ENCODE measurements at places on chromosomes 4 and X.

DNA sequence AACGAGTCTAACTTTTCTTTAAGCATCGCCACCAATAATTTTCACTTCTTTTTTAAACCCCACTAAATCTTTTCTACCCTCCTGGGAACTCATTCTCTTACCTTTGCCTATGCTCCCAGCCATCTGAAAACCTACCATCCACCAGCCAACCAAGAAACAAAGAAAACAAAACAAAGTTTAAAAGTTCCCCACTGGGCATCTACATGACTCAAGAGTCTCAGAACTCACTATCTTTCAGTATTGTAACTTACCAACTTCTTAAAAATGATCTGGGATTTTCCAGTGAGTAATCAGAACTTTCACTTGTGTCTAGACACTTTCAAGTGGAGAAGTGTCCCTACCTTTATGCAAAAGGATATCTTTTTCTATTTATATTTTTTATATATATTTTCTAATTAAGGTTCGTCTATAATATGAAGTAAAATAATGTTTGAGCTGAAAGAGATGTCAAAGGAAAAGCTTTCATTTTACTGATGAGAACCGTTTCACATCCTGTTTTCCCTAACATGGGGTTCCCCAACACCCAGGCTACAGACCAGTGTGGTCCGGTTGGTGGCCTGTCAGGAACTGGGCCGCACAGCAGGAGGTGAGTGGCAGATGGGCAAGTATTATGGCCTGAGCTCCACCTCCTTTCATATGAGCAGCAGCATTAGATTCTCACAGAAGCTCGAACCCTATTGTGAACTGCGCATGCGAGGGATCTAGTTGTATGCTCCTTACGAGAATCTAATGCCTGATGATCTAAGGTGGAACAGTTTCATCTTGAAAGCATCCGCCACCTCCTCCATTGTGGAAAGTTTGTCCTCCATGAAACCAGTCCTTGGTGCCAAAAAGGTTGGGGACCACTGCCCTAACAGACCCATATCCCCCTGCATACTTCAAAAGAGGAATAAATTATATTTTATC, 9.8 kb upstream of the TIGD2 start:
- DNase-seq, result no peak

GRCh38 chr4:175824076-175824475, 12.0 kb upstream of the GPM6A start:
- no peak for DNase-seq

DNA sequence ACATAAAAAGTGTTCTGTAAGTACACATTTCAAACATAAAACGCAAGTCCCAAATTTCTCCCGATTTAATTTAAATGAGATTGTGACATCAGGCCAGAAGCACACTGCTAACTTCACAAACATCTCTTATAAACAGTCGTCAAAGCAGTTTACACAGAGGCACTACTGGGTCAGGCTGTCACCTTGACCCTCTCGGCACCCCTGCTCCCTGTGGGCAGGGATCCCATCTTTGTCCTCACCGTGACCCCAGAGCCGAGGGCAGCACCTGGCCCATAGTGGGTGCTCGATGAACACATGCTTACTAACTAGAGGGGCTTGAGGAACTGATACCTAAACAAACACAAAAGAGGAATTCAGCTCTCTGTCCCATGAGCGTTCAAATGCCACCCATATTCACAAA, 22.2 kb downstream of the QDPR start:
- DNase-seq, result no peak

DNA sequence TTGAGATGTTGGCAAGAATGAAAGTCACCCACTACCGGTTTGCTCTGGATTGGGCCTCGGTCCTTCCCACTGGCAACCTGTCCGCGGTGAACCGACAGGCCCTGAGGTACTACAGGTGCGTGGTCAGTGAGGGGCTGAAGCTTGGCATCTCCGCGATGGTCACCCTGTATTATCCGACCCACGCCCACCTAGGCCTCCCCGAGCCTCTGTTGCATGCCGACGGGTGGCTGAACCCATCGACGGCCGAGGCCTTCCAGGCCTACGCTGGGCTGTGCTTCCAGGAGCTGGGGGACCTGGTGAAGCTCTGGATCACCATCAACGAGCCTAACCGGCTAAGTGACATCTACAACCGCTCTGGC, 12.3 kb downstream of the RPL9 start:
- no peak for DNase-seq

DNA sequence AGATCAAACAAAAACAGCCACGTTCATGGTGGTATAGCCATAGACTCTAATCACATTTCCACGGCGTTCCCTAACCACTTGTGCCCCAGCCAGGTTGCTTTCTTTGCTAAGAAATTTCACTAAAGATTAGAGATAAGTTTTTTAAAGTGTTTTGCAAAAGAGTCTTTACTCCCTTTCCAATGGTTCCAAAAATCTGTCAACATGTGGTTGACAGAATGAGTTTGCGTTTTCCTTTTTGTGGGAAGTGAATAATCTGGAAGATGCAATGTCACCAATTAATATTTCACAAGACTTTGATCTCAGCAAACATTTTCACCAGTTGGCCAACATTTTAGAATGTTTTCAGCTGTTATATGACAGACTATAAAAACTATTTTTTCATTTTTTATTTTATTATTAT, 35.3 kb downstream of the CXCL1 start:
- no peak for DNase-seq

DNA sequence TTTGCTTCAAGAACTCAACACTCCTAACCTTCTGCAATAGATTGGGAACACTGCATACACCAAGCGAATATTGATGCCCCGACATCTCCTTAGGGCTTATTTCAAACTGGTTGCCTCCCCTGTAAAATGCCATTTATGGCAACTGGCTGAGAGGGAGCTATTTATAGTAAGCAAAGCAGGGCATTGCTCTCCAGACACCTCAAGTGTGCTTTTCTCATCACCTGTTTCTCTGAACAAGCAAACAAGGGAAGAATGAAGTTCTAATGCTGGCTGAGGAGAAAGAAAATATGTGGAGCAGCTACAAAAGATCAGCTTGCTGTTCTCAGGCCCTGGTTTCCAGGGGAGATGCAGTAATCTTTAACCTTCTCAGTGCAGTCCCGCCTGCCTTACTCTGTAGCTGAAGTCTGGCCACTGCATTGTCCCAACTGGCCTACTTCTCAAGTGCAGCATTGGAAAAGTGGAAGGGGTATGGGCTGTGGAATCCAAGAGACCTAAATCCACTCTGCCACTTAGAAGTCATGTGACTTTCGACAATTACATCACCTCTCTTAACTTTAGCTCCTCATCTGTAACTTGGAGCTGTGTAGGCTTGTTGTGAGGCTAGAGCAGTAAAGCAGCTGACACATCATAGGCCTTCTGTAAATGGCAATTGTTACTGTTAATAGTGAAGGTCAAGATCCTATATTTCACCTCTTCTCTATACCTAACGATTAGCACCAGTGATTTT, 47.9 kb upstream of the FGF13 start:
- DNase-seq, result no peak

DNA sequence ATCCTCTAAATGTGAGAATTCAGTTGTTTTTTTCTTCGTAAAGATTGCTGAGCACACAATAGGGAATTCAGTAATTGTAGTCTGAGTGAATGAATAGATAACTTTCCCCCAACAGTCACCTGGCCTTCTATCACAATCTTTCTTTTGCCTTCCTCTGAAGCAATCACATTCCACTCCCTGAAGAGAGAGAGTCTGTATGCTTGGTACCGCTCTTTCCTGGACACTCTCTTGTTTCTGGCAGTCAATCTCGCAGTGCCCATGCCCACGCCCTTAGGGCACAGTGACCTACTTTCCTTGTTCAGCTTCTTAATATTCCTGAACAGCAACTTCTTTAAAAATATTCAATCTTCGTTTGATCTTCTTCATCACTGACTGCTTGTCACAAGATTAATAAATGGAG, 255.9 kb downstream of the ADAMTS3 start:
- DNase-seq, result no peak

GRCh38 chrX:132369617-132370326, 119.1 kb downstream of the MBNL3 start:
- no peak for DNase-seq

DNA sequence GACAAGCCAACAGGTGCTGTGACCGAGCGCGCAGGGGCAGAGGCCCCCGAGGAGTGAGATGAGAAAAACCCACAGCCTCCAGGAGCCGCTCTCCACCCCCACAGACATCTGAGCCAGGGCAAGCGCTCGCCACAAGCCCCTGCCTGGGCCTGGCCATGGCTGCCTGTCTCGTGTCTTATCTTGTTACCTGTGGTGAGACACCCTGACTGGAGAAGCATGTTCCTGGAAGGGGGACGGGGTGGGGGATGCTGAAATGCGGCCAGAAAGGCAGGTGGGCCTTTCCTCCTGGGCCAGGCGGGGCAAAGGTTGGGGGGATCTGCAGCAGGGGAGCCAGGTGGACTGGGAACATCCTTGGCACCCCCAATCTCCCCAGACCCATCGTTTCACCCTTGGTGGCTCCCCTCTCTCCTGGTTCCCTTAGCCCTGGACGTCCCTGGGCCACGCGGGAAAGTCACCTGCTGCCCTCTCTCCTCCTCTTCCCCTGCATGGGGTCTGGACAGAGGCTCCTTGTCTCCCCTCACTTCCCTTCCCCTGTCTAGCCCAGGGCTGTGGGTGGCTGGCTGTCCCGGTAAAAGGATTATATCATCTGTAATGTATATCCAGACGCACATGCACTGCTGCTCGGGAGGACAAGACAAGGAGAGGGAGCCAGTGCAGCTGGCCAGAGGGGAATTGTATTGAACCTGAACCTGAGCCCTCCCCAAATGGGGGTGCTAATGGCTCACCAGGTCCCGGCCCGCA, 8.4 kb upstream of the DUSP9 start:
- DNase-seq, result no peak

- DNase-seq, result no peak
Observed at GRCh38 chrX:66164470-66164869, 423 bp downstream of the HEPH start.

GRCh38 chr4:31272331-31273061, 552.3 kb downstream of the PCDH7 start:
- no peak for DNase-seq

GRCh38 chrX:107714206-107714891, 61.2 kb downstream of the TSC22D3 start:
- DNase-seq, result no peak

- no peak for DNase-seq
Observed at GRCh38 chr4:1856943-1857699, 1.2 kb upstream of the LETM1 start.

DNA sequence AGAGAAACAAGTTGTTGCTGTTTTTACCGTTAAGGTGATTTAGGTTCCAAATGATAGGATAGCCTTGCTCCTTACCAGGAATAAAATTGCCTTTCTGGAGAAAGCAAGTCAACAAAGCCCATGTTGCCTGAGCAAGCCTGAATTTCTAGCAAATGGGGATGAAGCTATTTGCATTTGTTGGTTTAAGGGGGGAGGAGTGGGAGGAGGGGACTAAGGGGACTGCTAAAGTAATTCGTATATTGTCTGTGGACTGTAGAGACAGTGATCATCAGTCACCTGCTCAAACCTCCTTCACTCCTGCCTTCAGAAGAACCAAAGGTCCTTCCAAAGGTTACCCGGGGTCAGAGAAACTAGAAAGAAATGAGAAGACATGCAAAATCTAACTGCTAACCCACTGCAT, 65.8 kb downstream of the SCML2 start:
- no peak for DNase-seq

- peak; percentile 10 for DNase-seq
Observed at GRCh38 chrX:54825716-54826438, 18.3 kb downstream of the MAGED2 start.

DNA sequence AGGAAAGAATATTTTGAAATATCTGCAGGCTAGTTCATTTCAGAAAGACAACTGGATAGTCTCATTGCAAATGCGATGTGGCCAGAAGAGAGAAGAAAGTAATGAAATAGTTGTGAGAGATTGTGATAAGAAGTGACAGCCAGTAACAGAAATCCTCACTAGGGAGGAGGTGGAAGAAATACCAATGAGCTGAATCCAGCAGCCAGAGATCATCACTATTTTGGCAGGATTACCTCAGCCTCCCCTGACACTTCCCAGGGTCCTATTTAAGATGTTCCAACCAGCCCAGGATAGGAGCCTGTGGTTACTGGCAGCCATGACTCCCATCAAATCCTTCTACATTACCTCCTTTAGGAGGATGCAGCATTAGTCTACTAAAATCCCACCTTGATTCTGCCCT, 76.7 kb upstream of the ARHGAP24 start:
- DNase-seq, result no peak

GRCh38 chrX:15882704-15883539, 28.3 kb upstream of the AP1S2 start:
- no peak for DNase-seq

- no peak for DNase-seq
Observed at GRCh38 chr4:2274320-2275043, 12.6 kb upstream of the MXD4 start.

DNA sequence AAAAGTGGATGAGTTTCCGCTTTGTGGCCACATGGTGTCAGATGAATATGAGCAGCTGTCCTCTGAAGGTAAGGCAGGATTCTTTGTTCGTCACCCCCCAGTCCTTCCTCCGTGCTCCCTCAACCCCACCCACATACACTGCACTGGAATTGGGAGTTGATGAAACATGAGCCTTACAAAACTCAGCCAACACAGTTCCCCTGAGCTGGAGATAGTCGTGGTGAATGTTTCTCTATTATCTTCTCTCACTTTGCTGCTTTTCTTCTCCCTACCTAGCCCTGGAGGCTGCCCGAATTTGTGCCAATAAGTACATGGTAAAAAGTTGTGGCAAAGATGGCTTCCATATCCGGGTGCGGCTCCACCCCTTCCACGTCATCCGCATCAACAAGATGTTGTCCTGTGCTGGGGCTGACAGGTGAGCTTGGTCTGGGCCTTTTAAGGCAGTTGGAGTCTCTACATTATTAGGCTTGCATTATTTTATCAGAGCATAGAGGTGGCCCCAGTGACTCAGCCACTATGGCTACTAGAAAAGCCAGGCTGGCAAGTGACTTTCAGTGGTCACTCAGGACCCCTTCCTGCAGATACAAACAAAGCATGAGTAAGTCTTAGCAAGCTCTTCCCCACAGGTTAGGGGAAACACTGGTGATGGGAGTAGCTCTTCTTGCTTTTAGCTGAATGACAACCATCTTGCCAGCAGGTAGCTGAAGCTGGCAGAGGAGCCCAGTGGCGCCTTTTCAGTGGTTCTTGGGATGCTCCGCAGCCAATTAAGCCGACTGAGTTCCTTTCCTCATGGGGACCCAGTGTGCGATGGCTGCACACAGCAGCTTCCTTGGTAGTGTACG, 1.6 kb downstream of the RPL10 start:
- peak; percentile 37 for DNase-seq

- DNase-seq, result no peak
Observed at GRCh38 chr4:179695175-179695574, 2252.9 kb upstream of the AGA start.

- DNase-seq, result no peak
Observed at GRCh38 chrX:150238632-150239382, 124.3 kb upstream of the MAMLD1 start.

DNA sequence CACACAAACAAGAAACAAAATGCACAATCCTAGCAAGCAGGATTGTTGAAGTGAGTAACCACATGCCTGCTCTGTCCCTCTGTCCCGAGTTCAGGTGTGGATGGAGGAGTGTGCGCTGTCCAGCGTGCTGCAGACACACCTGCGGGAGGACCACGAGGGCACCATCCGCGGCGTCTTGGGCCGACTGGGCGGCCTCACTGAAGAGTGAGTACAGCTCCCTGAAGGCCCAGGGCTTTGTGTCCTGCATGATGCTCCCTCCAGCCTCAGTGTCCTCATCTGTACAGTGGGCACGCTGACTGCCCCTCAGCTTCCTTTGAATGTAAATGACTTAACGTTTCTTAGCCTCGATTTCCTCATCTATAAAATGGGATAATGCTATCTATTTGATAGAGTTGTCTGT, 82.5 kb downstream of the EVC start:
- no peak for DNase-seq

All from stimulated activated CD4-positive, alpha-beta T cell treated with anti-CD3 and anti-CD28 coated beads, Interleukin-1b, Interleukin-23, amount 100 ng/mL, for 48 hours (primary cell).